ENCODE measurements at places on chromosomes 3 and 15. TPM values are rescaled to one million over a fixed set of nuclear protein-coding genes. Genes with fewer than 3 reads are reported as not detected.
A peak's percentile ranks its signal among the peaks of the same experiment; 100 is the strongest.

RETNLB gene
- not detected for total RNA-seq

WDR93 gene
- 0.25 TPM for total RNA-seq

RAP2B gene
- 38.1 TPM for total RNA-seq

CSNK1G1 gene
- 36.8 TPM for total RNA-seq

XYLB gene
- total RNA-seq, result 1.6 TPM

DISP2 gene
- total RNA-seq, result 0.20 TPM

CFAP100 gene
- total RNA-seq, result not detected

- peaks cover 22% of the 10 kb centered on the region for H3K4me1 ChIP-seq
- DNase-seq, result no peak
- H3K27ac ChIP-seq, result no peak overlapping the region
- H3K4me3 ChIP-seq, result no peak overlapping the region
- no peaks in the 10 kb centered on the region for H3K27me3 ChIP-seq
Measured at GRCh38 chr15:85033148-85033547, 51.5 kb downstream of the PDE8A start.

DNA sequence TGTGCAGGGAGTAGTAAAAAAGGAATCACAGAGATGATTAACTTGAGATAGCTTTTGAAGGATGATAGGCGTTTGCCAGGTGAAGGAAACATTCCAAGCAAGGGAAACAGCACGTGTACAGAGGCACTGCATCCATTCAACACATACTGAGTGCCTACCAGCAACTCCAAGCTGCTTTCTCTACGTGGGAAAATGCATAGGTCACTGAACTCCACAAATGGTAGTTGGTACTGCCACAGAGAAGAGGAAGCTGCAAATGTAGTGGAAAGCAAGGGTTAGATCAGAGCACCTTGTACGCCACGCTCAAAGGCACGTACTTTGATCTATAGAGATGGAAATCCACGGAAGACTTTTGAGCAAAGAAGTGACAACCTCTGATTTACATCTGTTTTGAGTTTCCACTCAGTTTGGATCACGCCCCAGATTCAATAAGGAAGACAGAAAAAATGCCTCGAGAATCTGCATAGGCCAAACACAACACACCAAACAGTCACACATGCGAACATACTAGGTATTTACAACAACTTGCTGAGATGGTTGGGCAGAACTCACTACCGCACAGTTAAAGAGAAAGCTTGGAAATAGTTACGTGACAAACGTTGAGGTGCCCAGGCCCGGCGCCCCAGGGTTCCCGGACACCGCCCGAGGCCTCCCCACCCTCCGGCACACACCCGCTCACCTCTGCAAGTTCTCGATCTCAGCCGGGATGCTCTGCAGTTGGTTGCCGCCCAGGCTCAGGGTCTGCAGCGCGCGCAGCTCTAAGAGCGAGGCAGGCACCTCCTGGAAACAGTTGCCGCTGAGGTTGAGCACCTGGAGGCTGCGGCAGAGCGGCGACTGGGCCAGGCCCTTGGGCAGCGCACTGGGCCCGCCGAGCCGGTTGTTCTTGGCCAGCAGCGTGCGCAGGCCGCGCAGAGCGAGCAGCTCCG, 826 bp downstream of the LRRC58 start:
- peak overlapping the region; percentile 64 for H3K27ac ChIP-seq
- H3K4me3 ChIP-seq, result peak overlapping the region; percentile 97
- no peaks in the 10 kb centered on the region for H3K27me3 ChIP-seq
- H3K36me3 ChIP-seq, result no peaks in the 10 kb centered on the region
- H3K4me1 ChIP-seq, result peaks cover 17% of the 10 kb centered on the region

DNA sequence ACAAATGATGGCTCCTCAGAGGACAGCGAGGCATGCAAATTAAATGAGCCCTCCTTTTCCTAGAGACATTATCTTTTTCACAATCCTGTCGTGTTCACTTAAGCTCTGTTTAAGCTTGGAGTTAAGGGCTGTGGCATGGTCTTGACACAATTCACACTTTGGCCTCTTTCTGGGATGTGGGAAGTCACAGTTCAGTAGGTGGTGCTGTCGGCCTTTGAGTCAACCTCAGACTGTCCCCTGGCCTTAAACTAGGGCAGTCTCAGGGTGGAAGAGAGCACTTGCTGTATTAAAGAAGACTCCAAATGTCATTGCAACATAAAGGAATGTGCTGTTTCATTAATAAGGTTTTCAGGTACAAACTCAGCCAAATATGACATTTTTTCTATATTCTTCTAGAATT, 351.0 kb downstream of the MCTP2 start:
- no peak overlapping the region for H3K4me3 ChIP-seq
- no peaks in the 10 kb centered on the region for H3K36me3 ChIP-seq
- DNase-seq, result no peak
- peaks cover 33% of the 10 kb centered on the region for H3K27me3 ChIP-seq
- no peak overlapping the region for H3K27ac ChIP-seq

- DNase-seq, result no peak
- H3K4me3 ChIP-seq, result no peak overlapping the region
- H3K36me3 ChIP-seq, result no peaks in the 10 kb centered on the region
- H3K27me3 ChIP-seq, result no peaks in the 10 kb centered on the region
- H3K4me1 ChIP-seq, result no peaks in the 10 kb centered on the region
Measured at GRCh38 chr3:109081746-109082510, 36.0 kb downstream of the MORC1 start.

GRCh38 chr3:121863801-121864200, 28.8 kb downstream of the EAF2 start:
- H3K4me1 ChIP-seq, result no peaks in the 10 kb centered on the region
- H3K27me3 ChIP-seq, result no peaks in the 10 kb centered on the region
- no peak overlapping the region for H3K4me3 ChIP-seq
- DNase-seq, result no peak
- H3K27ac ChIP-seq, result no peak overlapping the region
- H3K36me3 ChIP-seq, result no peaks in the 10 kb centered on the region

DNA sequence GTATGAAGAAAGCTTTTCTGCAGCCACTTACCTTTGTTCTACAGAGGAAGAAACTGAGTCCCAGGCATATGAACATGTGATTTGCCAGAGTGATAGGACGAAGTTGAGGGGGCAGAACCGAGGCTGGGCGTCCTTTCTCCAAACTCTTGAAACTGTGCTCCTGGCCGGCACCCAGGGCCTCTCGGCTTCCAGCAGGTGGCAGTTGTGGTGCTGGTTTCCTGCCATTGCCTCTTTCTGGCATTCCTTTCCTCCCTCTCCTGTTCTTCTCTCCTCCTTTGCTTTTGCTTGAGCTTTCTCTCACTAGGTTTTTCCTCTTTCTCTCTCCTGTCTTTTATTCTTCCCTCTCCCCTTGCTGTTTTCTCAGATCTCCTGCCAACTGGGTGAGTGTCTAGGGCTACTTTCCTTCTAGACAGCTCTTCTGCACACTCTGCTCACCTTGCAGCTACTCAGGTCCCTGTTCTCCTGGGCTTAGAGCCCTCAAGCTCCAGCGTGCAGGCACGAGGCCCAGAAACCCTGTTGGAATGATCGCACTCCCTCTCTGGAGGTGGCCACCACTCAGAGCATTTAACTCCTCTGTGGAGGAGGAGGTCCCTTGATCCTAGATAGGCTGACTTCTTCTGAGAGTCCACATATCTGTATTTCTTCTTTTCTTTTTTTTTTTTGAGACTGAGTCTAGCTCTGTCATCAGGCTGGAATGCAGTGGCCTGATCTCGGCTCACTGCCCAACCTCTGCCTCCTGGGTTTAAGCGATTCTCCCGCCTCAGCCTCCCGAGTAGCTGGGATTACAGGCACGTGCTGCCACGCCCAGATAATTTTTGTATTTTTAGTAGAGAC, 26.2 kb downstream of the TRAK1 start:
- H3K4me3 ChIP-seq, result no peak overlapping the region
- no peaks in the 10 kb centered on the region for H3K36me3 ChIP-seq
- H3K4me1 ChIP-seq, result peaks cover 11% of the 10 kb centered on the region
- no peak overlapping the region for H3K27ac ChIP-seq

- H3K36me3 ChIP-seq, result no peaks in the 10 kb centered on the region
- H3K27me3 ChIP-seq, result no peaks in the 10 kb centered on the region
- H3K4me1 ChIP-seq, result no peaks in the 10 kb centered on the region
- DNase-seq, result no peak
- no peak overlapping the region for H3K4me3 ChIP-seq
- H3K27ac ChIP-seq, result no peak overlapping the region
Measured at GRCh38 chr3:34178415-34178814, 380.0 kb downstream of the PDCD6IP start.

GRCh38 chr15:53539878-53540277, 219.6 kb downstream of the WDR72 start:
- no peak overlapping the region for H3K4me3 ChIP-seq
- DNase-seq, result no peak
- H3K27ac ChIP-seq, result no peak overlapping the region
- no peaks in the 10 kb centered on the region for H3K27me3 ChIP-seq
- no peaks in the 10 kb centered on the region for H3K4me1 ChIP-seq

- no peaks in the 10 kb centered on the region for H3K4me1 ChIP-seq
- H3K4me3 ChIP-seq, result no peak overlapping the region
- no peaks in the 10 kb centered on the region for H3K36me3 ChIP-seq
- H3K27ac ChIP-seq, result no peak overlapping the region
- no peak for DNase-seq
Measured at GRCh38 chr3:29465836-29466235, 185.0 kb downstream of the RBMS3 start.

DNA sequence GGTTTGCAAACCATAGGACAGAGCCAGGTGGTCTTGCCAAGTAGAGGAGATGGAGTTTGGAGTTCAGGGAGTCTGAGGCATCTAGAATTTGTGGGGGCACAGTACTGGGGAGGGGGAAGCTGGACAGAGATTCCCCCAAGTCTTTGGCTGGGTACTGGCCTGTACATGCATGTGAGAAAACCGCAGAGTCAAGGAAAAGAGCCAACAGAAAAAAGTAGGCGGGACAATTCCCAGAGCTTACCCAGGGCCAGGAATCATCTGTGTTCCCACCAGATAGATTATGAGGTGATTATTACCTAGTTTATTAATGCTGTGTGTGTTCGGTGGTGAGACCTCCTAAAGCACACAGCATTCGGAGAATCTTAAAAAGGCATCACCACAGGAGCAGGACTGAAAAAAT, 11.3 kb downstream of the LYSMD4 start:
- H3K4me3 ChIP-seq, result no peak overlapping the region
- H3K27ac ChIP-seq, result no peak overlapping the region
- no peak for DNase-seq
- H3K36me3 ChIP-seq, result no peaks in the 10 kb centered on the region
- H3K4me1 ChIP-seq, result peaks cover 15% of the 10 kb centered on the region

DNA sequence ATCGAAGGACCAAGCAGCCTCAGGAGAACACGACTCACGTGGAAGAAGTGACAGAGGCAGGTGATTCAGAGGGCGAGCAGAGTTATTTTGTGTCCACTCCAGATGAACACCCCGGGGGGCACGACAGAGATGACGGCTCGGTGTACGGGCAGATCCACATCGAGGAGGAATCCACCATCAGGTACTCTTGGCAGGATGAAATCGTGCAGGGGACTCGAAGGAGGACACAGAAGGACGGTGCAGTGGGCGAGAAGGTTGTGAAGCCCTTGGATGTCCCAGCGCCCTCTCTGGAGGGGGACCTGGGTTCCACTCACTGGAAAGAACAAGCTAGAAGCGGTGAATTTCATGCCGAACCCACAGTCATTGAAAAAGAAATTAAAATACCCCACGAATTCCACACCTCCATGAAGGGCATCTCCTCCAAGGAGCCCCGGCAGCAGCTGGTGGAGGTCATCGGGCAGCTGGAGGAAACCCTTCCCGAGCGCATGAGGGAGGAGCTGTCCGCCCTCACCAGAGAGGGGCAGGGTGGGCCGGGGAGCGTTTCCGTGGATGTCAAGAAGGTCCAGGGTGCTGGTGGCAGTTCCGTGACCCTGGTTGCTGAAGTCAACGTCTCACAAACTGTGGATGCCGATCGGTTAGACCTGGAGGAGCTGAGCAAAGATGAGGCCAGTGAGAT, 26.0 kb downstream of the SYNM start:
- H3K4me3 ChIP-seq, result no peak overlapping the region
- H3K27me3 ChIP-seq, result no peaks in the 10 kb centered on the region
- no peak for DNase-seq
- H3K36me3 ChIP-seq, result no peaks in the 10 kb centered on the region

DNA sequence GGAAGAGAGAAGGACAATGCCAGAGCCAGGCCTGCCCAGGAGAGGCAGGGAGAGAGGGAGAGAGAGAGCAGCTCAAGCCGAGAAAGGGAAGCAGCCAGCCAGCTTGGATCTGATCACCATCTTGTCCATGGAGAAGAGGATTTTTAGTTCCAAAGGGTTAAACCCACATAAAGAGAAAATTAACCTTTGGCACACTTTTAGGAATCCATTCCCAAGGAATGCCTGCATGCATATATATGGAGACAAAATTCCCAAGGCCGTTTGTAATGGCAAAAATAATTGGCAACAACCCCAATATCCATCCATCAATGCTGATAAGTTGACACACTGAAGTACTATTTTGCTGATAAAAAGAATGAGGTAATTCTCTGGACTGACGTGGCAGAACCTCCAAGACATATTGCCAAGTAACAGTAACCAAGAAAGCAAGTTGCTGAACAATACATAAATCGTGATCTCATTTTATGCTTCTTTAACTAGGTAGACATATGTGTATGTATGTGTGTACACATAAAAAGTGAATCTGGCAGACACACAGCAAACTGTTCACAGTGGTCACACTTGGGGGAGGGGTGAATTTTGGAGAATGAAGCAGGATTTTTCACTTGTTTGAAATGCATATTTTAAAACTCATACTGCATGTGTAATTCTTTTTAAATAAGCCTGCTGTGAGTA, 7.5 kb upstream of the STRA6 start:
- H3K4me3 ChIP-seq, result no peak overlapping the region
- H3K4me1 ChIP-seq, result no peaks in the 10 kb centered on the region
- DNase-seq, result no peak
- no peak overlapping the region for H3K27ac ChIP-seq
- H3K27me3 ChIP-seq, result no peaks in the 10 kb centered on the region

GRCh38 chr3:18046131-18046915, 303.9 kb upstream of the TBC1D5 start:
- H3K4me3 ChIP-seq, result no peak overlapping the region
- no peaks in the 10 kb centered on the region for H3K36me3 ChIP-seq
- H3K27me3 ChIP-seq, result no peaks in the 10 kb centered on the region
- H3K4me1 ChIP-seq, result no peaks in the 10 kb centered on the region
- DNase-seq, result no peak
- H3K27ac ChIP-seq, result no peak overlapping the region

- no peaks in the 10 kb centered on the region for H3K36me3 ChIP-seq
- no peaks in the 10 kb centered on the region for H3K4me1 ChIP-seq
- no peak overlapping the region for H3K4me3 ChIP-seq
- no peaks in the 10 kb centered on the region for H3K27me3 ChIP-seq
- H3K27ac ChIP-seq, result no peak overlapping the region
- peak; percentile 48 for DNase-seq
Measured at GRCh38 chr15:43872416-43873020, 45.7 kb downstream of the WDR76 start.

DNA sequence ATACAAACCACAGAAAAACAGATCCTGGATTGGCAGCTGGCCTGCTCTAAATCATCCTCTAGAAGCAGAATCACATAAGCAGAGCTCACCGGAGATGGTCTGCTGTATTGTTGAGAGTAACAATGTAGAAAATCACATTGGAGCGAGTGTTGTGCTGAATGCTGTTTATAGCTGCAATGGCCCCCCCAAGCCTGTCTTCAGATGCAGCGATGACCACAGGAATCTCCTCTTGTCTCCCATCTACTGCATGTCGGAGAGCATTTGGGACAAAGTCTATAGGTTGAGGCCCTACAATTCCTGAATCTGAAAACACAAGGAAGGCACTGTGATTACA, 8.0 kb downstream of the GLT8D1 start:
- DNase-seq, result no peak
- peaks cover 46% of the 10 kb centered on the region for H3K36me3 ChIP-seq
- no peak overlapping the region for H3K4me3 ChIP-seq
- H3K4me1 ChIP-seq, result peaks cover 7% of the 10 kb centered on the region
- peak overlapping the region; percentile 8 for H3K27ac ChIP-seq

Data from natural killer cell (primary cell).